ENCODE measurements at places on chromosomes 11 and 22. TPM values are rescaled to one million over a fixed set of nuclear protein-coding genes. Genes with fewer than 3 reads are reported as not detected.

- no peak overlapping the region for H3K27ac ChIP-seq
- H3K4me3 ChIP-seq, result no peak overlapping the region
- no peaks in the 10 kb centered on the region for H3K36me3 ChIP-seq
- DNase-seq, result no peak
- peaks cover under 1% of the 10 kb centered on the region for H3K4me1 ChIP-seq
- H3K27me3 ChIP-seq, result peaks cover 12% of the 10 kb centered on the region
Measured at GRCh38 chr11:2300290-2300935, 1.3 kb downstream of the C11orf21 start.

DNA sequence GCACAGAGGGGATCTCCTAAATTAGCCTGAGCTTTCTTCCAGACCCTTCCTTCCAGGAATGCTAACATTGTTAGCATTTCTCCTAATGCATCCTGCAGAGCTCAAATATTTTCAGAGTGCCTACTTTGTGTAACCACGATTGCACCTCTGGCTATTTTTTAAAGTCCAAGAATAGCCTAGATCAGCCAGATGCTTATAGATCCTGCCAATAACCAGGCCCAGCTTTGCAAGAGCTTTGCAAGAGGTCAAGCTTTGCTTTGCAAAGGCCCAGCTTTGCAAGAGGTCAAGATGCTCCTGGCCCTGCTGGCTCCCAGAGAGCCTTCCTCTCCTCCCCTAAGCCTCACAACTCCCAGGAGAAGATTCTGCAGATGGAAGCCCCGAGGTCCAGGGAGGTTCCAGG lies 491.9 kb downstream of the MN1 start:
- H3K27ac ChIP-seq, result no peak overlapping the region
- peaks cover 13% of the 10 kb centered on the region for H3K27me3 ChIP-seq
- no peak for DNase-seq
- no peaks in the 10 kb centered on the region for H3K4me1 ChIP-seq
- no peak overlapping the region for H3K4me3 ChIP-seq

GRCh38 chr11:1532014-1532586 lies 40.0 kb downstream of the DUSP8 start:
- no peaks in the 10 kb centered on the region for H3K36me3 ChIP-seq
- peaks cover 40% of the 10 kb centered on the region for H3K4me1 ChIP-seq
- DNase-seq, result no peak
- H3K27ac ChIP-seq, result peak overlapping the region; percentile 76

GRCh38 chr22:25754527-25755202 lies 12.7 kb downstream of the MYO18B start:
- peaks cover 5% of the 10 kb centered on the region for H3K36me3 ChIP-seq
- H3K27me3 ChIP-seq, result peaks cover 3% of the 10 kb centered on the region
- H3K4me3 ChIP-seq, result no peak overlapping the region
- H3K27ac ChIP-seq, result peak overlapping the region; percentile 72
- peaks cover 13% of the 10 kb centered on the region for H3K4me1 ChIP-seq

- peaks cover 14% of the 10 kb centered on the region for H3K4me1 ChIP-seq
- no peaks in the 10 kb centered on the region for H3K27me3 ChIP-seq
Measured at GRCh38 chr11:121877152-121877551, 238.9 kb downstream of the BLID start.

DNA sequence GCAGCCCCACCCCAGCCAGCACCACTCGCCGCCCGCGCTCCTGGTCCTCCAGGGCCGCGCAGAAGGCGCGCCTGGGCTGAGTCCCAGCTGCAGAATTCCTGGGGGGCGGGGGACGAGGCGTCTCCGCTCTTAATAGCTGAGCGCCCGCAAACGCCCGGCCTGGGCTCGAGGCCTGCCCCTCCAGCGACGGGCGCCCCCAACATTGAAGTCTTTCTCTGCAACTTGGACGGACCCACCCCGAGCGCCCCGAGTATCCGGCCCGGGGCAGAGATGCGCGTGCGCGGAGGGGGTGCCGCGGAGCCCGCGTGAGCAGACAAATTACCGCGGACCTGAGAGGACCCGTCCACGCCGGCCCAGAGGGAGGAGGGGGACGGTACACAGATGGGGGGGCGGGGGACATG lies 6.7 kb upstream of the SYT7 start:
- no peak for DNase-seq
- peaks cover 61% of the 10 kb centered on the region for H3K27me3 ChIP-seq
- H3K36me3 ChIP-seq, result no peaks in the 10 kb centered on the region
- no peak overlapping the region for H3K27ac ChIP-seq

DNA sequence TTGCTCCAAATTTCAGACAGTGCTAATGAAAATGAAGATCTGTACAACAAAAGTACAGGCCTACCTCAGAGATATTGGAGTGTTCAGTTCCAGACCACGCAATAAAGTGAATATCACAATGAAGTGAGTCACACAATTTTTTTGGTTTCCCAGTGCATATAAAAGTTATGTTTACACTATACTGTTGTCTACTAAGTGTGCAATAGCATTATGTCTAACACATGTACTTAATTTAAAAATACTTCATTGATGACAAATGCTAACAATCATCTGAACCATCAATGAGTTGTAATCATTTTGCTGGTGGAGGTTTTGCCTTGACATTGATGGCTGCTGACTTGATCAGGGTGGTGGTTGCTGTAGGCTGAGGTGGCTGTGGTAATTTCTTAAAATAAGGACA lies 60.6 kb upstream of the E2F8 start:
- no peak overlapping the region for H3K27ac ChIP-seq
- no peaks in the 10 kb centered on the region for H3K4me1 ChIP-seq
- DNase-seq, result no peak
- H3K36me3 ChIP-seq, result no peaks in the 10 kb centered on the region
- H3K27me3 ChIP-seq, result peaks cover 29% of the 10 kb centered on the region

GRCh38 chr11:22472306-22472705 lies 134.1 kb downstream of the SLC17A6 start:
- H3K4me3 ChIP-seq, result no peak overlapping the region
- H3K27me3 ChIP-seq, result no peaks in the 10 kb centered on the region
- H3K27ac ChIP-seq, result no peak overlapping the region
- no peaks in the 10 kb centered on the region for H3K4me1 ChIP-seq
- no peak for DNase-seq

Gene SGSM1
- not detected for total RNA-seq

Gene TRPM5
- not detected for total RNA-seq

Gene RAB6A
- 91.7 TPM for total RNA-seq

Gene DUSP8
- total RNA-seq, result 0.48 TPM

Gene RIMBP3C
- total RNA-seq, result 0.12 TPM

Gene MIEF1
- 26.4 TPM for total RNA-seq

Gene IL10RA
- total RNA-seq, result not detected
